ENCODE measurements at places on chromosomes 5 and 9.

DNA sequence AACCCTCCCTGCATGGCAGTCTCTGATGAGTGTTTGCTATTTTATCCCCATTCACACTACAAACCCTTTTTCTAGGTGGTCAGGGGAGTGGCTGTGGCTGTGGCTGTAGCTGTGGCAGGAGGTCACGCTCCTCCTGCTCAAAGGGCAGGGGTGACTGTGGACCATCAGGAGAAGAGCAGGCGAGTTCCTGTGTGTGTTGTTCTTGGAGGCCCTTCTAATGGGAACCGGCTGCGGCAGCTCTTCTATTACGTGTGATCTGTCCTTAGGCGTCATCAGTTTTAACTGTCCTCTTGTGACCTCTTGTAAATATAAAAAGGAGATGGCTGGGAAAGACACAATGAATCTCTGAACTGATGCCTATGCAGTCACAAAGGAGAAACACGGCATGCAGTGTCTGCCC is 65.1 kb downstream of the ANKH start:
- DNase-seq = no peak

- DNase-seq = no peak
These were observed 55.1 kb downstream of the CDK5RAP2 start for GRCh38 chr9:120524863-120525262.

DNA sequence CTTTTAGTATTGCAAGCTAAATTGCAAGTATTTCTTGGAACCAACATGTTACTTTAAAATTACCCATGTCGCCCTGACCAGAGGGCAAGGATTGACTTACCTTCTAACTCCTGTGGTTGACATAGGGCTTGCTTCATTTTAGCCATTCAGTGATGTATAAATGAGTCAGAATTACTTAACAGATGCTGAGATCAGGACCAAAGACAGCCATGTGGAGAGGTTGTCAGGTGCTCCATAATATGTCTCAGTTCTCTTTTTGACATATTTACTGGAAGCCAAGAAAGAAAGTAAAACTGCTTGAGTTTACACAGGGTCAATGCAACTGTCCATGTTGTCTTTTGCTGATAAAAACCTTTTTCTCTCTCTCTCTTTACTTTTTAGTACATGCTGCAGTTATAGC is 33.2 kb downstream of the F2RL2 start:
- no peak for DNase-seq

- DNase-seq = no peak
These were observed 63.6 kb downstream of the RNF180 start for GRCh38 chr5:64229163-64229774.

GRCh38 chr9:136992819-136993369 is 672 bp downstream of the PAXX start:
- no peak for DNase-seq

- DNase-seq = no peak
These were observed 2.8 kb upstream of the SLC25A2 start for GRCh38 chr5:141306630-141307029.

DNA sequence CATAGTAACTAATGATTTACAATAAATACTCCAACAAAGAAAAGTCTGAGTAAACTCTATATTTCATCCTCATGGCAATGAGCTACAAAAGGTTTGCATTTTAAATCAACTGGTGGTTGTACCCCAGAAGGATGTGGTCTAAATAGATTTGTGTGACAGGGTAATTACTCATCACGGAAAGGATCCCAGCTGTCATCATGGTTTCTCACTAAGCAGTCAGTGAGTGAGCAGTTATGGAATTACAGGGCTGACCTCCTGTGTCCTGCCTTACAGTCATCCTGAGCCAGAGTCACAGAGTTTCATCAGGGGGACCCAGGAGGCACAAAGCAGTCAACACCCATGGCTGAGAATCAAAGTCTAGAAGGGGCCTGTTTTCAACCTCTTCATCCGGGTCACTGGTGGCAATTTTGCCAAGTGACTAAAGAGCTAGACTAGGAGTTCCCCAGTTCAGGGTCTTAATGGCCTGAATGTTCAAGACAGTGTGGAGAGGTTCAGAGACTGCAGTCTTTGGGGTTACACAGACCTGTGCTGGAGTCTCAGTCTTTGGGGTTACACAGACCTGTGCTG is 210.7 kb upstream of the SLC24A2 start:
- no peak for DNase-seq

GRCh38 chr9:132472599-132472998 is 62.6 kb downstream of the CFAP77 start:
- DNase-seq = no peak

All from activated T-helper 1 cell treated with anti-CD3 and anti-CD28 coated beads, Interleukin-2, amount 50 U/mL, for 16 hours (primary cell).